ENCODE measurements at places on chromosomes 16 and 17. TPM values are rescaled to one million over a fixed set of nuclear protein-coding genes. Genes with fewer than 3 reads are reported as not detected.
A peak's percentile ranks its signal among the peaks of the same experiment; 100 is the strongest.

- H3K27ac ChIP-seq, result no peak overlapping the region
- H3K4me3 ChIP-seq, result no peak overlapping the region
- H3K27me3 ChIP-seq, result no peaks in the 10 kb centered on the region
- peak; percentile 49 for DNase-seq
These were observed 3.4 kb downstream of the ANKRD40CL start for GRCh38 chr17:50763716-50764475.

Gene CCDC47
- 42.2 TPM for total RNA-seq

DNA sequence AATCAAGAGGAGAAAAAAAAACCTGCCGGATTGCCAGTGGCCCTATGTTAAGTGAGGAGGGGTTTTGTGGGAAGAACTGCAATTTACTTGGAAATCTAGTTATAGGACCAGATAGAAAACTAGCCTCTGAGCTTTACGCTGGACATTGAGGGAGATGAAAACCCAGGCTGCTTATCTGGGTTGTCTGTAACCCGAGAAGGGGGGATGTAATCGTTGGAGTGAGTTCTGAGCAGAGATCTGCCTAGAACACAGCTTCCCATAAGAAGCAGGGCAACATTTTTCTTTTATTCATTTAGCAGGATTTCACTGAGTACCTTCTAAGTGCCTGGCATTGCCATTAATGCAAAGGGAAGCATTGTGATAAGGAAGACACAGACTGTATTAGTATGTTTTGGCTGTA lies 70.6 kb downstream of the KATNIP start:
- H3K27ac ChIP-seq, result no peak overlapping the region
- no peaks in the 10 kb centered on the region for H3K27me3 ChIP-seq
- no peak for DNase-seq
- H3K36me3 ChIP-seq, result no peaks in the 10 kb centered on the region

Gene MT1G
- total RNA-seq, result 95.2 TPM

- peaks cover 7% of the 10 kb centered on the region for H3K27me3 ChIP-seq
- no peak for DNase-seq
- no peaks in the 10 kb centered on the region for H3K36me3 ChIP-seq
These were observed 10.0 kb upstream of the CD300LD start for GRCh38 chr17:74601944-74602572.

GRCh38 chr16:27461483-27462171 lies 59.7 kb downstream of the IL21R start:
- H3K36me3 ChIP-seq, result peaks cover 46% of the 10 kb centered on the region
- no peaks in the 10 kb centered on the region for H3K27me3 ChIP-seq
- peaks cover 3% of the 10 kb centered on the region for H3K4me1 ChIP-seq
- no peak overlapping the region for H3K27ac ChIP-seq
- H3K4me3 ChIP-seq, result no peak overlapping the region

DNA sequence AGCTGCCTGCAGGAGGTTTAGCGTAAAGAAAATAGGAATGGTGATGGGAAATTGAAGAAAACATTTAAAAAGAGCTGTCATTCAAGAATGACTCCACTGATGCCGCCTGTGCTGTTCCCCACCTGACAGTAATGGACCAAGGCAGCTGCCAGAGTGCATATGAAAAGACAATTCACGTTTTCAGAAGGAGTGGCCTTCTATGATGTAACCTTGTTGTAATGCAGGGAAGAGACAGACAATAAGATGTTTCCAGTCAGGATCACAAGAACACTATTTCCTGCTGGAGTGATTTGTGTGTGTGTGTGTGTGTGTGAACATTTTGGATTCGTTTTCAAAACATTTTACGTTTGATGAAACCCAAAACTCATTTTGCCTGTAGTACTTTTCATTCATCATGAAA lies 203.7 kb downstream of the LGALS9B start:
- no peaks in the 10 kb centered on the region for H3K27me3 ChIP-seq
- H3K4me3 ChIP-seq, result no peak overlapping the region
- H3K27ac ChIP-seq, result no peak overlapping the region
- DNase-seq, result no peak
- H3K36me3 ChIP-seq, result peaks cover 2% of the 10 kb centered on the region
- no peaks in the 10 kb centered on the region for H3K4me1 ChIP-seq

DNA sequence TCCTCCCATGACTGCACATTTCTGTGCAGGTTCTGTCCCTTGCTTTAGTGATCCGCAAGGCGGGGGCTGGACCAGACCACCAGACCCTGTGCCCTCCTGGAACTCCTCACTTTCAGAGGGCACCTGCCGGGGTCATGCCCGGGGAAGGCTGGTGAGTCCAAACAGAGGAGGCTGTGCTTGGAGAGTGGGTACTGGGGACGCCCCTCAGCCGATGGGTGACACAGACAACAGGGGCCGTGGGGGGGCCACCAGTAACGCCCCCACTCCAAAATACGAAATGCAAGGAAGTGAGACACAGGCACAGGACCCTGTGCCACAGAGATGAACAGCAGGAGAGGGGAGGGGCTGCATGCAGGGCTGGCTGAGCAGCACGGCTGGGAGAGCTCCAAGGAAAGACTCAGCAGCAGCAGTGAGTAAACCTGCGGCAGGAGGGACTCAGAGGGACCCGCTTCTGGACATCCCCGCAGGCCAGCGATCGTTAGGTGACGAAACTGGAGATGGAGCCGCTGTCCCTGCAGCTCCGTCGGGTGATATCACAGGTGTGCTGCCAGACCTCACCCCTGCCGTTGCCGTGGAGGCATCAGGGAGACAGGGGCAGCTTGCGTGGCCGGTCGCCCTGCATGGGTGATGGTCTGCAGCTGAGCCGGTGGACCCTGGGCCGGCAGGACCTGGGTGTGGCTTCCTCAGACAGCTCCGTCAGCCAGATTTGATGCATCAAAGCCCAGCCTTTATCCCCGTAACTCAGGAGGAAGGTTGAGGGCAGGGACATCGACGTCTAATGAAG lies 71.2 kb upstream of the GNG13 start:
- no peak for DNase-seq
- no peaks in the 10 kb centered on the region for H3K4me1 ChIP-seq
- H3K27me3 ChIP-seq, result no peaks in the 10 kb centered on the region
- H3K4me3 ChIP-seq, result no peak overlapping the region

DNA sequence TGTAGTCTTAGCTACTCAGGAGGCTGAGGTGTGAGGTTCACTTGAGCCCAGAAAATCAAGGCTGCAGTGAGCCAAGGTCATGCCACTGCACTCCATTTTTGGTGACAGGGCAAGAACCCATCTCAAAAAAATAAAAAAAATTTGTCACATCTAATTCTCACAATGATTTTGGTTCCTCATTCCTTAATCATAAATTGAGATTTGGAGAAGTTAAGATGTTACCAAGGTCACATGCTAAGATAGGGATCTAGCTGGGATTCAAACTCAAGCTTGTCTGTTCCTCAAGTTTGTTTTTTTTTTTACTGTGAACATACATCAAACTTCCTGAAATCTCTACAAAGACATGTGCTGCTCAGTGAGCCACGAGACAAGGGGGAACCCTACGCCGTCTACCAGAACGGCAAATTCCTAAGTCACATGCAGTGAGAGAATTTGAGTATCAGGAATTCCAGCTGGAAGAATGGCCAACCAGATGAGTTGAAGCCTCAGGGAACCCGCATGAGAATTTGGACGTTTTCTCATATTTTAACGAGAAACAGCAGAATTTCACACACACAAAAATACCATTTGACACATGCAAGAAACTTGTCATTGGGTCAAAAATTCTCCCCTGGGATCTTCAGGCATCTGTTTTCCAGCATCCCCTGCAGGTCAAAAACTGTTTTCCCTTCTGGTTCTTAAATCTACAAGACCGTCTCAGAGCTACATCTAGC lies 414.1 kb upstream of the GOT2 start:
- H3K4me1 ChIP-seq, result no peaks in the 10 kb centered on the region
- no peak overlapping the region for H3K4me3 ChIP-seq
- no peak overlapping the region for H3K27ac ChIP-seq
- no peaks in the 10 kb centered on the region for H3K27me3 ChIP-seq
- H3K36me3 ChIP-seq, result no peaks in the 10 kb centered on the region
- no peak for DNase-seq

DNA sequence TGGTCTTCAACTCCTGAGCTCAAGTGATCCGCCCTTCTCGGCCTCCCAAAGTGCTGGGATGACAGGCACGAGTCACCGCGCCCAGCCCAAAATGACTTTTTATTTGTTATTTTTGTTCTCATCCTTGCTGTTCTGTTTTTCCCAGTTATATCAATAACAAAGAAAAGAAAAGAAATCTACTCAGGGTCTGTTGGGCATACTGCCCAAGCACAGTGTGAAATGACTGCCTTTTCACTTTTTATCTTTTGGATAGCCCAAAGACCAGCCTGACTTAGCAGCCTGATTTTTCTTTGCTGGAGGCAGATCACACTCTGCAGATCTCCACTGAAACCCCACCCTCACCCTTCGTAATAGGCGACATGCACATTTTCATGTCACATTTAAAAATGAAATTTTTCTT lies 493.2 kb downstream of the MAF start:
- DNase-seq, result no peak
- no peaks in the 10 kb centered on the region for H3K36me3 ChIP-seq

- DNase-seq, result no peak
- peaks cover 69% of the 10 kb centered on the region for H3K4me1 ChIP-seq
- H3K27me3 ChIP-seq, result no peaks in the 10 kb centered on the region
- H3K4me3 ChIP-seq, result no peak overlapping the region
- peak overlapping the region; percentile 27 for H3K27ac ChIP-seq
These were observed 4.3 kb upstream of the CPSF4L start for GRCh38 chr17:73265646-73266640.

- H3K4me1 ChIP-seq, result peaks cover 4% of the 10 kb centered on the region
- H3K36me3 ChIP-seq, result no peaks in the 10 kb centered on the region
- no peaks in the 10 kb centered on the region for H3K27me3 ChIP-seq
- no peak for DNase-seq
- H3K27ac ChIP-seq, result no peak overlapping the region
These were observed 21.0 kb downstream of the PHB1 start for GRCh38 chr17:49393491-49394255.

- no peak overlapping the region for H3K4me3 ChIP-seq
- no peaks in the 10 kb centered on the region for H3K27me3 ChIP-seq
- peak; percentile 66 for DNase-seq
- peaks cover 57% of the 10 kb centered on the region for H3K4me1 ChIP-seq
These were observed 36.0 kb upstream of the ICAM2 start for GRCh38 chr17:64056269-64057005.

Gene ACSM2B
- 2.3 TPM for total RNA-seq

Gene ABCC3
- total RNA-seq, result 163 TPM

Gene WDR81
- 31.6 TPM for total RNA-seq

Gene C16orf78
- total RNA-seq, result not detected

Gene MFSD11
- 16.6 TPM for total RNA-seq

DNA sequence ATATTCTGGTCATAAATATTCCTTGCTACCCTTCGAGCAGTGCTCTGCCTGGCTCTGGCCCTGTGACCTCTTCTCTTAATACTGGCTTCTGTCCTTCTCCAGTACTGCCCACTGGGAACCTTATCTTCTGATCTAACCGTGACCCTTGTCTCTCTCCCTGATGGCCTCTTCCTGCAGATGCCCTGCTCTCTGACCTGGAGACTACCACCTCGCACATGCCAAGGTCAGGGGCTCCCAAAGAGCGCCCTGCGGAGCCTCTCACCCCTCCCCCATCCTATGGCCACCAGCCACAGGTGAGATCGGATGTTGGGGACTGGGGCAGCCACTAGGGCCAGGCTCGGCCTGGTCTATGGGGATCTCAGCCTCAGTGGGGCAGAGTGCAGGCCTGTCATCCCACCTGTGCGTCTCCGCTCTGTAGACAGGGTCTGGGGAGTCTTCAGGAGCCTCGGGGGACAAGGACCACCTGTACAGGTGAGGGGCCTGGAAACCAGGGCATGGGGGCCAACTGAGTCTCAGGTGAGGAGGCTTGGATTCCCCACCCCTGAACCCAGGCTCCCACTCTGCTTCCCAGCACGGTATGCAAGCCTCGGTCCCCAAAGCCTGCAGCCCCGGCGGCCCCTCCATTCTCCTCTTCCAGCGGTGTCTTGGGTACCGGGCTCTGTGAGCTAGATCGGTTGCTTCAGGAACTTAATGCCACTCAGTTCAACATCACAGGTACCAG lies 1.5 kb downstream of the TGFB1I1 start:
- no peak overlapping the region for H3K27ac ChIP-seq
- H3K36me3 ChIP-seq, result no peaks in the 10 kb centered on the region
- peaks cover 34% of the 10 kb centered on the region for H3K4me1 ChIP-seq

- H3K4me1 ChIP-seq, result peaks cover 20% of the 10 kb centered on the region
- DNase-seq, result no peak
- H3K27me3 ChIP-seq, result no peaks in the 10 kb centered on the region
- no peaks in the 10 kb centered on the region for H3K36me3 ChIP-seq
These were observed 8.4 kb upstream of the GHDC start for GRCh38 chr17:42202696-42203095.

Gene TVP23B
- total RNA-seq, result 23.3 TPM

Gene CMTM1
- not detected for total RNA-seq

- H3K27me3 ChIP-seq, result no peaks in the 10 kb centered on the region
- no peak overlapping the region for H3K27ac ChIP-seq
- no peak overlapping the region for H3K4me3 ChIP-seq
- no peaks in the 10 kb centered on the region for H3K36me3 ChIP-seq
These were observed 119.4 kb downstream of the RBFOX1 start for GRCh38 chr16:7452090-7452489.

DNA sequence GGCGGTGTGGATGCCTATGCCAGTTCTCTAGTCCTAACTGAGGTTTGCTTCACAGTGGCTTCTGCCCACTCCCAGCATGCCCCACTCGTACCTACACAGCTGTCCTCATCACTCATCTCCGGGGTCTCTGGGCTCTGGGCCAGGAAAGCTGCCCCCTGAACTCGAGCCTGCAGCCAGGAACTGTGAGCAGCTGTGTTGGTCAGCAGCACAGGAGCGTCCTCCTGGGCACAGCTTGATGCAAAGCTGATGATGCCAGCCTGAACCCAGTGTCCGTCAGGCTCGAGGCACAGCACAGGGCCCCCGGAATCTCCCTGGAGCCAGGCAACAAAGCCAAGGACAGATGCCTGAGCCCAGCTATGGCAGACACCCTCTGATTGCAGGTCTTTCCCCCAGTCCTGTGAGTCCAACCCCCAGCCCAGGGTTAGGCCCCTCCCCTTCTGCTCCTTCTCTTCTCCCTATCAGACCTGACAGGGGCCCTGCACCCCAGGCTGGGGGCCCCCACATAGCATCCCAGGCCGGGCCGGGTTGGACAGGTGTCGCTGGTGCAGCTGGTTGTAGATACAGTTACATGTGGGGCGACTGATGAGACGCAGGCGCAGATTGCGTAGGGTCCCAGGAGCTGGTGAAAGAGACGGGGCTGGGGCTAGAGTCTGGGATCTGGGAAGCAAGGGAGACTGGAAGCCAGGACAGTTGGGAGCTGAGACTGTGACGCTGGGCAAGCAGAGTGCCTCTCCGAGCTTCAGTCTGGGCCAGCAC lies 2.7 kb downstream of the PRSS53 start:
- H3K36me3 ChIP-seq, result peaks cover 2% of the 10 kb centered on the region
- H3K27ac ChIP-seq, result no peak overlapping the region
- H3K4me1 ChIP-seq, result no peaks in the 10 kb centered on the region
- no peak for DNase-seq
- H3K4me3 ChIP-seq, result no peak overlapping the region
- no peaks in the 10 kb centered on the region for H3K27me3 ChIP-seq
